Activated T-cell treated with anti-CD3 and anti-CD28 coated beads for 1 hour (primary cell): ENCODE measurements at places on chromosomes 3 and 15.

GRCh38 chr3:140403608-140404007 lies 274.3 kb upstream of the TRIM42 start:
- DNase-seq, result no peak

- DNase-seq, result no peak
Measured at GRCh38 chr3:20327889-20328288, 141.9 kb upstream of the SGO1 start.

GRCh38 chr15:36738817-36739216 lies 159.4 kb downstream of the CDIN1 start:
- DNase-seq, result no peak

DNA sequence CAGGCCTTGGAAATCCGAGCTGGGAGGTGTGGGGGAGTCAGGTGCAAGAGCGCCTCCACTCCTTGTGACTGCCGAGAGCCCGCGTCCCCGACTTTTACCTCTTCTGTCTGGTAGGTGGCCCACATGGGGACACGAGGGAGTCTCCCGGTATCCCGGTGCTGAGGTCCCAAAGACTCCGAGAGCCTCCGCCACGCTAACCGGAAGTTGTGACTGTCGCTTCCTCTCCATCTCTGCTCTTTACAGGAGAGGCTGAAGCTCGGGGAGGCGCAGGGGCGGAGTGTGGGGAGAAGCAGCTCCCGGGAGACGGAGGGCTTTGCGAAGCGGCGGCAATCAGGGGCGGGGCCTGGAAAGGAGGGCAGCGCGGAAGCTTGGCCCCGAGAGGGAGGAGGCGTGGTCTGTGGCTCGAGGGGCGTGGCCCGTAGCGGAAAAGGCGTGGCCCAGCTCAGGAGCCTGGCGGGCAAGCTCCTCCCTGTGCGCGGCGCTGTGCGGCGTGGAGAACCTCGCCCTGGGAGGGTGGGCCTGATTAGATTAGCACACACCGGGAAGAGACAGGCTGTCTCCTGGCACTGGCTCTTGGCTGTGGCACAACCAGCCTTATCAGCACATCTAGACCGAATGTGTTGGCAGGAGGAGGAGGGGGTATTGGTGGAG lies 143.9 kb downstream of the GABRB3 start:
- no peak for DNase-seq

DNA sequence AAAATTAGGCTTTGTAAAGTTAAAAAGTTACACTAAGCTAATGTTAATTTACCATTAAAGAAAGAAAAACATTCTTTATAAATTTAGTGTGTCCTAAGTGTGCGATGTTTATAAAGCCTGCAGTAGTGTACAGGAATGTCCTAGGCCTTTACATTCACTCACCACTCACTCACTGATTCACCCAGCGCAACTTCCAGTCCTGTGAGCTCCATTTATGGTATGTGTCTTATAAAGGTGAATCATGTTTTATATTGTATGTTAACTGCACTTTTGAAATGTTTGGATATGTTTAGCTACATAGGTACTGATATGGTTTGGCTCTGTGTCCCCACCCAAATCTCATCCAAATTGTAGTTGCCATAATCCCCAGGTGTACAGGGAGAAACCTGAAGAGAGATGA lies 549.7 kb upstream of the EPHA6 start:
- DNase-seq, result no peak

DNA sequence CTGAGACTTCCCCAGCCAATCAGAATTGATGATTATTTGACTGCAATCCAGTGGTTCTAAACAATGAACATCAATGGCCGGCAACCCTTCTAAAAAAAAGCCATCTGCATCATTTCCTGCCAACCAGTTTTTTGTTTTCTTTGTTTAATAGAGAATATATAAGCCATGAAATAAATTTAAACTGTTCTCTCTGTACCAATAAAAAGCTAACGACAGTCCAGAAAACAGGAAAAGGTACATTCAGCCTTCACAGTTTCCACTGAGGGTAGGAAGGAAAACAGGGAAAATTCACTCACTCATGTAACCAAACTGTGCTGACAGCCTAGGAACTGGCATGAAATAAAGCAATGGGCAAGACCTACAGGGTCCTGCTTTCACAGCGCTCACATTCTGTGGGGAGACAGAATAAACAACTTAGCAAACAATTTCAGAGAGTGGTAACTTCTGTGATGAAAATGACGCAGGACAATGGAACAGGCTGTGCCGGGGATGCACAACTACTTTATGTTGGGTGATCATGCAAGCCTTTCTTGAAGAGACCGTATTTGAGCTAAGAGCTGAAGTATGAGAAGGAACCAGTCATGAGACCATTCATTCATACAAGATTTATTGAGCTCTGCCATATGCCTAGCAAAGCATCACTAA lies 630.1 kb downstream of the MAGI1 start:
- no peak for DNase-seq
